ENCODE measurements at places on chromosomes 3 and 15.

GRCh38 chr15:41789236-41789635, 15.0 kb downstream of the MAPKBP1 start:
- DNase-seq: no peak

GRCh38 chr3:123397921-123398785, 50.7 kb downstream of the ADCY5 start:
- no peak for DNase-seq

GRCh38 chr3:37989821-37990480, 635 bp upstream of the VILL start:
- no peak for DNase-seq

DNA sequence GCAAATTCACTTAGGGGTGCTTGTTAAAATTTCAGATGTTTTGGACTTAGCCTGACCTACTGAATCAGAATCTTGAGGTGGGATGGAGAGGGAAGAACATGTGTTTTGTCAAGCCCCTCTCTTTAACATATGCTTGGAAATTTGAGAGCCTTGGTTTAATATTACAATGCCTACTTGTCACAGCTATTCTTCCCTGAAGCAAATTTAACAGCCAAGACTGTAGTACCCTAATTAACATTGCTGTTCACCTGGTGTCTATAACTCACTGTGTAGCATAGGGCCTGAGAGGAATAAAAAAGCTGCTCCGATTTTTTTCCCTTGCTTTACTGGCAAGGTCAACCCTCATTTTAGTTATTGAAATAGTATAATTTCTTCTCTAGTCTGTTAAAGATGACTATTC, 880.1 kb downstream of the CADM2 start:
- DNase-seq: no peak

GRCh38 chr3:174397848-174398247, 461.3 kb upstream of the NAALADL2 start:
- no peak for DNase-seq

- DNase-seq: no peak
These were observed 855.3 kb downstream of the TBL1XR1 start for GRCh38 chr3:176341963-176342362.

GRCh38 chr3:125647318-125648014, 52.2 kb upstream of the OSBPL11 start:
- no peak for DNase-seq

DNA sequence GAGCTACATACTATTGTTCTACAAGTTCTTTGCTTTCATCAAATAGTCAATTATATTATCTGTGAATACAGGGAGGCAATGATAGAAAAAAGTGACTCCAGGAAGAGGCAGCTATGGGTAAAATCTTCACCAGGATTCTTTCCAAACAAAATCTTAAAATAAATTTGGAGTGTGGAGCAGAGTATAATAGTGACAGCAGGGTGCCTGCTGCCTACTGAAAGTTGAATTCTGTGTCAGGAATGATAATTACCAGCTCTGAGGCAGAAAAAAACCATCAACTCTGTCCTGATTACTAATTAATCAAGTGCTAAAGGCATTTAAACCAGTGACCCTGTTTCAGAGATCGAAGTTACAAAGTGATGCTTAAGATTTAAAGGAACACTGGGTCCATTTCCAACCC, 148.0 kb downstream of the DIPK2A start:
- no peak for DNase-seq

- no peak for DNase-seq
These were observed 101.0 kb upstream of the C3orf80 start for GRCh38 chr3:160124224-160124623.
